ENCODE measurements at places on chromosomes 12 and 14.
A peak's percentile ranks its signal among the peaks of the same experiment; 100 is the strongest.

DNA sequence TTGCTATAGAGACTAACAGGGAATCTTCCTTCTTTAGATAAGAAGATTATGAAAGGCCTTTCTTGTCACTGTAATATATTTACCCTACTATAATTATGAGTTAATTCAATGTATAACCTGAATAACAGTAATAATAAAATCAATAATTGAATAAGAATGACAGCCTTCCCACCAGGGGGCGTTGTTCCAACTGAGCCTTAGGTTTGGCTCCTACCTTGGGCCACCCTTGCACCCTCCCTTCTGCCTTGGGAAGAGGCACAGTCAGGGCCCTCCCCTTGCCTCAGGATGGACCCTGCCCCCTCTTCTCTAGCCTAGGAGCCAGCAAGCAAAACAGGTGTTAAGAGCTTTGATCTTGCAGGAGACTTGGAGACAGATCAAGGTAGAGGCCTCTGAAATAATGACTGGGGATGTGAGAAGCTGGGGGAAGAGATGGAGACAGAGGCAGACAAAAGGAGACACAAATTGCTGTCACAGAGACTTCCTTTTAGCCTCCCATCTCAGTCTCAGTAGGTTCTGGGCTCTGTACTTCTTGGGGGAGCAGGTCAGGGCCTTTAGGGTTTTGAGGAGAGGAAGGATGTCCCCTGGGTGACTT, 40.1 kb upstream of the CISTR start:
- DNase-seq = peak; percentile 42

DNA sequence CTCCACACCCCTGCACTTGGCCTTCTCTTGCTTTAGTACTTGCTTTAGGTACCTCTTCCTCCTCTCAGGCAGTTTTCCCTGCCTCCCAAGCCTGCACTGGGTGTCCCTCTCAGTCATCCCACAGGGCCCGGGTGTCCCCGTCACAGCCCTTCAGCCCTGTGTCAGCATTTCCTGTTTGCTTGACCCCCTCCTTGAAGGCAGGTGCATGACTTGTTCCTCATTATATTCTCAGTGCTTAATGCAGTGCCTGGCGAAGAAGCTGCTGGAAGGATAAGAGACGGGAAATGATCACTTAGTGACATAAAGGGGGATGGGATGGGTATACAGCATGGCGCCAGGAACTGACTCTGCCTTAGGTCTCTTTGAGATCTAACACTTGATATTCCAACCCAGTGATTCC, 61.5 kb downstream of the IQSEC3 start:
- DNase-seq = no peak

- no peak for DNase-seq
These were observed 14.3 kb upstream of the KRT5 start for GRCh38 chr12:52534482-52534881.

GRCh38 chr14:96410119-96410518, 18.2 kb downstream of the AK7 start:
- no peak for DNase-seq

DNA sequence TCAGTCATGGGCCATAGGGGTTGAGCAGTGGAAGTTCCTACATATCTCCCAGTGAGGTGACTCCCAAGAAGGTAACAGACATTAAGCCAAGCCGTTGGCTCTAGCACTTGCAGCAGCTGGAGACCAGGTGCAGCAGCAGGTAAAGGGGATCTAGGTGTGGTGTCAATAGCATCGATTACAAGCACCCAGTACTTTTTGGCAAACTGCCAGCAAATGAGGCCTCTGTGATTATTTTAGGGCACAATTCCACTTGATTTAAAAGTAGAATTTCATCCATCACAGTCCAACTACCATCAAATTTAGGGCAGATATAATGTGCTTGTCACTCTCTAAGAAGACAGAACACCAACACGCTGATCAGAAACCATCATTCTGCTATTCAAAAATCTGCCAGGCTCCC, 224.1 kb upstream of the EGLN3 start:
- DNase-seq = no peak

DNA sequence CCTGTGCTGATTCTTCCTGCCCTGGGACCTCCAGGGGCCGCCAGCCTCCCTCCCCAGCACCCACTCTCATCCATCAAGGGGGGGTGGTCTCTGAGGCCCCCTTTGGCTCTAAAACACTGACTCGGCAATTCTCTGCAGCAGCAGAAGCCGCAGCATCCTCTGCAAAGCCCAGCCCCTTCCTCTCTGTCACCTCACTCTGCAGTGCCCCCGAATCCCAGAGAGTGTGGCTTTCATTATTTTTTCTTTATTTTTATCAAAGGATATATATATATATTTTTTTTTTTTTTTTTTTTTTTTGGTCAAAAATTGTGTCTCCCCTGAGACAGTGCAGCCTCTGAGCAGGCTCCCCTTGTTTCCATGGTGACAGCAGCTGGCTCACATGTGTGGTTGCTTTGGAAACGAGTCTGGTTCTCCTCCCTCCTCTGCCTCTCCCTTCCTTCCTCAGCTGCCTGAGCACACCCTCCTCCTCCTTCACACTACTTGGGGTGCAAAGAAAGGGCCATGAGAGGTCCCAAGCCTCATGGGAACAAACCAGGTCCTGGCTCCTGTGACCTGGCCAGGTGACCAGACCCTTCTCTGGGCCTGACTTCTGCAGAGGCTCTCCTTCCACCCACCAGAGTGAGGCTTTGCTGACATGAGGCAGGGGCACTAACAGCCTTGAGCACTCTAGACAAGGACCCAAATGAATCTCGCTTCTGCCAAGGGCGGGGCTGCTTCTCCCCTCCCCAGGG, 100.5 kb downstream of the LRRC74A start:
- peak; percentile 83 for DNase-seq

GRCh38 chr12:107645630-107646333, 39.8 kb upstream of the PWP1 start:
- DNase-seq = no peak

DNA sequence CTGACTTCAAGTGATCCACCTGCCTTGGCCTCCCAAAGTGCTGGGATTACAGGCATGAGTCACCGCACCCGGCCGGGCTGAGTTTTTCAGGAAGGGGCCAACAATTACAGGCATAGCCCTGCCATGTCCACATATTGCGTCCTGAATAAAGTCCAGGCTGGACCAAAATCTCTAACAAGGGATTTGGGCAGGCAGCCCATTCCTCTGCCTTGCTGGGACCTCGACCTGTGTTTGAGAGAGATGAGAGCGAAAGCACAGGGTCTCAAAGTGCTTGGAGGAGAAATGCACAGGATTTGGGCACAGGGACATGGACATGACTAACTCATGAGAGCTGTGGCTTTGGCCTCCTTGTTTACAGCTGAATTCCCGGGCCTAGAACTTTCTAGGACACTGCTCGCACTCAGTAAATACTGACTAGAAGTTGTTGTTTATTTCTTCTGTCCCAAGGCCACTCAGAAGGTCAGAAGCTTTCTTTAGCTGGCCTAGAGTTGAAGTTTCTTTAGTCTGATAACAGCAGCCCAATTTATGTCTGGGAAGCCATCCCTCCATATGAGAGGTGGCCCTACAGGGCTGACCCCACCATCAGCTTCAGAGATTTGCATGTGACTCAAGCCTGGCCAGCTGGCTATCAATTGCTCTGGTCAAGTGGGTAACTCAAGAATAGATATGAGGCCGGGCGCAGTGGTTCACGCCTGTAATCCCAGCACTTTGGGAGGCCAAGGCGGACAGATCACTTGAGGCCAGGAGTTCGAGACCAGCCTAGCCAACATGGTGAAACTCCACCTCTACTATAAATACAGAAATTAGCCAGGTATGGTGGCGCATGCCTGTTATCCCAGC, 11.7 kb downstream of the CAMKK2 start:
- no peak for DNase-seq

GRCh38 chr12:49843411-49843810, 505 bp upstream of the BCDIN3D start:
- no peak for DNase-seq

GRCh38 chr14:94079891-94080620, 946 bp downstream of the DDX24 start:
- DNase-seq = no peak

- peak; percentile 83 for DNase-seq
These were observed 8.7 kb upstream of the SMUG1 start for GRCh38 chr12:54197431-54197909.

- peak; percentile 9 for DNase-seq
These were observed 200.9 kb upstream of the CAND1 start for GRCh38 chr12:67068204-67068731.

- peak; percentile 61 for DNase-seq
These were observed 740 bp upstream of the PRPF40B start for GRCh38 chr12:49622501-49623141.

DNA sequence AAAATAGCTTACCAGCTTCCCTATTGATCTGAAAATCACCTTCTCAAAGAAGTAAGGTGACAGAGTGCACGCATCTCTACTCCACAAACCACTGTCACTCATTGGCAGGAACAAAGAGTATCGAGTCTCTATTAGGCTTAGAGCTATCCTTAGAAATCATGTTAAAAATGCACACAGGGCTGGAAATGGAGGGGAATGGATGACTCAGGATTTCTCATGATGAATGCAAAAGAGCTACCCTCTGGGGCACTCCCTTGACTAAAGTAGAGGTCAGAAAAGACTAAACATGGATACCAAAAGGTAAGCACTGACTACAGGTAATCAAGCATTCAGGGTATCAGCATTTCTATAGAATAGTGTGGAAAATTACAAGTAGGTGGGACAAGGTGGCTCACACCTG, 96.1 kb upstream of the ANO4 start:
- no peak for DNase-seq

- peak; percentile 91 for DNase-seq
These were observed 55.3 kb downstream of the VCPKMT start for GRCh38 chr14:50060871-50061663.

- DNase-seq = peak; percentile 83
These were observed 12.8 kb downstream of the STX2 start for GRCh38 chr12:130826151-130826801.

GRCh38 chr14:61132336-61132735, 148.8 kb downstream of the TMEM30B start:
- DNase-seq = no peak

DNA sequence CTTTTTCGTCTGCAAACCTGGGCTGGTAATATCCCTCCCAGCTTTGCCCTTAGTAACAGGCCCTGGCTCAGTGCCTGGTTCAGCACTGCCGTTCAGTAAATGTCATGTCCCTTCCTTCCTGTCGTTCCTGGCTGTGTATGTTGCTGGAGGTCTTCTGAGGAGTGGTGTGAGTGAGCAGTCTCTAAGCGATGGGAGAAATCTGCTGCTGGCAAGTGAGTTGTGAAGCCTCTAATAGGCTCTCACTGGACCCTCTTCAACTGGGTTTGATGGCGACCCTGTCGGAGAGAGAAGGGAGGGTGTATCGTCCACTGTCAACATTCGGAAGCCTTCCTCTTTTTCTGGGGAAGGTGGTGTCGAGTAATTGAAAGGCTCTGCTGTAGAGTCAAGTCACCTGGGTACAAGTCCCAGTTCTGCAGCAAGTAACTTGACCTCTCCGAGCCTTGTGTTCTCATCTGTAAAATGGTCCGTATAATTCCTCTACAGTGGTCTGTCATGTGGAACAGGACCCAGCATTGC, 62.8 kb downstream of the HRK start:
- DNase-seq = no peak

GRCh38 chr12:54879579-54879978, 25.3 kb downstream of the MUCL1 start:
- DNase-seq = no peak

DNA sequence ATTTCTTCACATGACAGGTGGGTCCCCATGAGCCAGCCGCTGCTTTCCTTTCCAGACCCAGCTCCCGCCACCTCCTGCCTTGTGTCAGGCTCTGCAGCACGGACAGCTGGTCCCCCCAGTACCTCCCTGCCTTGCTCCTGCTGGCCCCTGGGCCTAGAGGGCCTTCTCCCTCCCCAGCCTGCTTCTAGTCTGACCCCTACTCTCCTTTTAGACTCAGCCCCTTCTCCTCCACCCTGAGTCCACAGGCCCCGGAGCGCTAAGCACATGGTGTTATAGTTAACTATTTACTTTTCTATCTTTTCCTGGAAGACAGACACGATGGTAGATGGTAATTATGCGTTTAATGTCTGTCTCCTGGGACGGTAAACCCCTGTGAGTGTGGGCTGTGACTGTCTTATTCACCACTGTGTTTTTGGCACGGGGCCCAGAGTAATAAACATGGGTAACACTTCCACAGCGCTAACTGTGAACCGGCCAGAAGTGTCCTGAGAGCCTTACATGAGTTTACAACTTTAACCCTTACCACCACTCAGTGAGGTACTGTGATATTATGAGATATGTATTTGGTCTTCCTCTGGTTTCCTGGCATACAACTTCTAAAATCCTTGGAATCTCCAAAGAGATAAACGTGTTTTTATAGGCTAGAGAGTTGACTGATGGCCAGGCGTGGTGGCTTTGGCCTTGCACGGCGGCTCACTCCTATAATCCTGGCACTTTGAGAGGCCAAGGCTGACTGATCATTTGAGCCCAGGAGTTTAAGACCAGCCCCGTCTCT, 41.2 kb downstream of the DGLUCY start:
- DNase-seq = peak; percentile 24

GRCh38 chr14:105532735-105533141, 6.4 kb downstream of the TMEM121 start:
- peak; percentile 65 for DNase-seq

GRCh38 chr14:39025250-39025809, 77.7 kb downstream of the SEC23A start:
- no peak for DNase-seq

- no peak for DNase-seq
These were observed 1669.3 kb upstream of the FLRT2 start for GRCh38 chr14:83860631-83861155.

GRCh38 chr14:56187736-56188135, 69.5 kb downstream of the PELI2 start:
- no peak for DNase-seq

- no peak for DNase-seq
These were observed 1.8 kb downstream of the INHBE start for GRCh38 chr12:57456737-57457490.

- no peak for DNase-seq
These were observed 159.2 kb downstream of the PAWR start for GRCh38 chr12:79531518-79531917.

- no peak for DNase-seq
These were observed 26.2 kb upstream of the NPFF start for GRCh38 chr12:53533471-53533870.

DNA sequence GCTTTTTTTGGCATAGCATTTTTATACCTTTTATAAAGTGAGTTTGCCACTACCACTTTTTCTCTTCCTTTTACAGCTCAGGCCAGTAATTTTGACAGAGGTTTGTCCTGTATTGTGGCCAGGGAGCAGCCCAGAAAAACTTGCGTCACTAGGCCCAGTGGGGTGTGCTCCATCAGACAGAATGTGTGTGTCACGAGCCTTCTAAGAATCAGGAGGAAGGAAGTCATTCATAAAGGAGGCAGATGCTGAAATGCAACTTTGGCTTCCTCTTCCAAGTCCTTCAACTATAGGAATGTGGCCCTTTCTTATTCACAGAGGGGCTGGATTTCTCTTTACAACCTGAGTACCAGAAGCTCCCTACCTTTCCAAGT, 10.1 kb upstream of the RAB35 start:
- peak; percentile 24 for DNase-seq

DNA sequence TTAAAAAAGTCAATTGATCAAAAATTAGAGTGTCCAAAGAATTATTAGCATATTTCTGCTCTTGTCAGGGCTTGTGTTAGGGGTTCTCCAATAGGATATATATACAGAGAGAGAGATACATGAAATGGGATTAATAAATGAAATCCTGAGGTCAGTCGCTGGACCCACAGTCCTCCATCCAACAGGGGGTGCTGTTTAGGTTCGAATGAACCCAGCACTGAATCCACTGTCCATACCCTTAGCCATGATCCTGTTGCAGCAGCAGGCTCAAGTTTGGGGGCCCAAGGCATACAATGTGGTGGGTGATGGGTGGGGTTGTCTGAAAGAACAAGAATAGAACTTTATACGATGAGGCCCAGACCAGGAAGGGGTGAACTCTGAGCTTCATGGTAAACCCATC, 780 bp upstream of the MYO1H start:
- no peak for DNase-seq

GRCh38 chr14:104891664-104892530, 26.8 kb downstream of the CEP170B start:
- DNase-seq = no peak
